ENCODE measurements at places on chromosomes 5 and 9.

GRCh38 chr9:27377811-27378456, 81.0 kb upstream of the EQTN start:
- no peak for DNase-seq

- no peak for DNase-seq
Observed at GRCh38 chr9:37300620-37301019, 121.9 kb upstream of the GRHPR start.

GRCh38 chr5:72210888-72211678, 103.8 kb downstream of the MAP1B start:
- no peak for DNase-seq

- DNase-seq, result no peak
Observed at GRCh38 chr9:14654932-14655331, 38.3 kb downstream of the ZDHHC21 start.

DNA sequence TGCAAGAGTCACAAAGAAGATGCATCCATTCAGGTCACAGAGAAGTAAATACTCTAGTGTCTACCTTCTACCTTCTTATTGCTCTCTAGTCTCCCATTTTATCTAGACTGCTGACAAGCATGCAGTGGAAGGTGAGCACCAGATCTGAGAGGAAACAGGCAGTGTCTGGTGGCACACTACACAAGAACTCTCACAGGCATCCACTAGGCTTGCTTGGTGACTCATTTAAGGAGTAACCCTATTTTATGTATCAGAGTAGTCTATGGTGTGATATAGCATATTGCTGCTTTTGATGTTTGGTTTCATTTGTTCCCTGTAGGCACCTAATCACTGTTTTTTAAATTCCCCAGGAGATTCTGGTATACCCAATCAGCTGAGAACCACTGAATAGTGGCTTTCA, 1.6 kb upstream of the THBS4 start:
- no peak for DNase-seq

DNA sequence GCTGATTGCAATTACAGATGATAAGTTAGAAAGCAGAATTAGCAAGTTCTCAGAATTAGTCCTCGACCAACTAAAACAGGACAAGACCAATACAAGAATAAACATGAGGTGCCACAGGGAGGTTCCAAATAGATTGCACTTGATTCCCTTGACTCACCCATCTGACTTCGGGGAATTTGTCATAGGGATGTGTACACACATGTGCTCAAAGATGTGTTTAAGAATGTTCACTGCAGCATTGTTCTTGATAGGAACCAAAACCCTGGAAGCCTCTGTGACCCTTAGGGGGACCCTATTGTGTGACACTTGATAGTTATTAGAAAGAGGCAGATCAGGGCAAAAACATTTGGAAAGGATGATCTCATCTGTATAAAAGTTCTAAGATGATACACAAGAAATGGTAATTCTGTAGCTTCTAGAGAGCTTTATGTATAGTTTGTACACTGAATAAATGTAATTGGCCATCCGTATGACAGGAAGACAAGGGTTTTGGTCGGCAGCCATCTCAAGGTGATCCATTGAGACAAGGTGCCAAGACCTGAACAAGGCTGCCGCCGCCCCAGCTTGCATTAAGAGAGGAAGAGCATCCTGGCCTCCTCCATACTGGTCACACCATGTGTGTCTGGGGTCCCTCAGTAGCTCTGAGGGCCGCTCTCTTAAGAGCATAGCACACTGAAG, 48.2 kb upstream of the GARNL3 start:
- DNase-seq, result no peak

DNA sequence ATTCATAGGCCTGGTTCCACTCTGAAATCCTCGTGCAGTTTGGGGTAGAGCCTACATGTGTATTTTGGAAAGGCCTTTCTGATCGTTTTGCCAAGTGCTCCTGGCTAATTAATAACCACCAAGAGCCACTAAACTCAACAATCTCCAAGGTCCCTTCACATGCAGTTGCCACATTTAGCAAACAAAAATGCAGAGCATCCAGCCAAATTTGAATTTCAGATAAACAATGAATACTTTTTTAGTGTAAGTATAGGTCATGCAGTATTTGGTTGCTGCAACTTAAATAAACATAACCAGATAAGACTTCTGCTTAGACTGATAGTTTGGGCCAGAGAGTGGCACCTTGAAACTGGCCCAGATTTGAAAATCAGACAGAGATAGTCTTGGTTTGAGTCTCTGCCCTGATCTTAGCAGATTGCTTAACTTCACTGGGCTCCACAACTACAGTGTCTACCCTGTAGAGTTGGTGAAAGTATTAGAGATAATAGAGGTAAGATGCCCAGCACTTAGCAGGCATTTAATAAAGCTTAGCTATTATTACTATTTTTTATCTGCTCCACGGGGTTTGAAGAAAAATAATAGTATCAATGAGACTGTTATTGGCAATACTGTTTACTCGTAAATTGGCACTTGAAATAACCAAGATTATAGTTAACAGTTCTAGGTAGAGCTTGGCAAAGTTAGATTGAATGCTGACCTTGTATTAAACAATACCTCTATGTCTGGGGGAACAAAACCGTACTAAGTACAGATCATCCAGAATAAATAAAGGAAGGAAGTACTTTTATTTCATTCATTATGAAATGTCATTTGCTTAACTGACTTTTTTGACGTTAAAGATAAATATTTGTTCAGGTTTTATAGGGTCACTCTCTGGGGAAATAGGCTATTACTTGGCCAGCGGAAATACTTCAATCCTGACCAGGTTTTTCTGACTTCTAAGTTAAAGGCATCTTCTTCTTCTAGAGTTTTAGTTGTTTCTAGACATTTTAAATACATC, 274.8 kb downstream of the DOCK8 start:
- DNase-seq, result no peak

DNA sequence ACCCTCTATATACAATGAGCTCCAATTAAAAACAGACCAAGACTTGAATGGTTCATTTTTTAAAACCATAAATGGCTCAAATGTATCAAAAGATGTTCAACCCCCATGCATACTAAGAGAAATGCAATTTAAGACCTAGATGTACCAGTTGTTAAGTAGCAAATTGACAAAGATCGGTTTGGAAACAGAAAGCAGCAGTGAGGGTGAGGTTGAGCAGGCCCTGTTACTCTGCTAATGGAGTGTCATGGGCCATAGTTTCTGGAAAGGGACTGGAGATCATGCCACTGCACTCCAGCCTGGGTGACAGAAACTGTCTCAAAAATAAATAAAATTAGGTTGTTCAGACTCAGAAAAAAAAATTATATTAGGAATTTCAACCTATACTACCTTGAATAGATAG, 55.0 kb downstream of the FNBP1 start:
- no peak for DNase-seq

DNA sequence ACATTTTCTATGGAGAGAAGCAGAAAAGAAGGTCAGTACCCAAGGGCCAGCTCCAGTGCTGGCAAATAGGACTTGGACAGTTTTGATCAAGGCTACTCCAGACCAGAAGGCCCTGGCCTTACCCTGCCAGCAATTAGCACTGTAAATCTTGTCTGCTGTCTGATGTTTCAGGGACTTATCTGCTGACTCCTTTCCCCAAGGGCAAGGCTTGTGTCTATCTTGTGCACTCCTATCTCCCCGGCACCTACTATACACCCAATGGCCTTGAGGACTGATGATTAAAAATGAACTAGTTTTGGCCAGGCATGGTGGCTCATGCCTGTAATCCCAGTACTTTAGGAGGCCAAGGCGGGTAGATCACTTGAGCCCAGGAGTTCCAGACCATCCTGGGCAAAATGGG, 37.2 kb downstream of the POLR1E start:
- no peak for DNase-seq

DNA sequence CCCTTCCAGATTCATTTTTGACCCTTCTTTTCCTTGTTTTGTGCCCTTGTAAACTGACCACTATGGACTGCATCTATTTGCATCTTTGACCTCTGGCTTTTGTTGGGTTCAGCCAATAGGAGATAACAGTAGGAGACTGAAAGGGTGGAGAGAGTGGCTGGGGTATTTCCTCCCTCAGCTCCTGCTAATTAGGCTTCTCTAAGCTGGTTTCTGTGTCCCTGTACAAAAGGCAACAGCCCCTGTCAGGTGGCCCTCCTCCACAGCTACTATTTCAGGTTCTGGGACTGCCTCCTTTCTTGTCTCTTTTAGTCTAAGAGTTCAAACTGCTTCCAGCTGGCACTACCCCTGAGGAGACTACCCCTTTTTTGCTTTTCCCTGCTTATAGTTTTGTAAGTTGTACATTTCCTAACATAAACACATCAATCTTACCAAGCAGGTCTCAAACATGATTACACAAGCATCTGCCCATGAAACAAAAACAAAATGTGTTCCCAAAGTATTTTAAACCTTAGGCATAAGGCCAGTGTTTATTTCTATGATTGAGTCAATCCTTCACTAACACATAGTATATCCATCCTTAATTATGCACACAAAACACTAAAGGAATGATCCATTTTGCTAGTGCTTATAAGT, 262.0 kb upstream of the TRPM3 start:
- DNase-seq, result no peak

- no peak for DNase-seq
Observed at GRCh38 chr9:36148311-36149051, 11.9 kb downstream of the GLIPR2 start.

GRCh38 chr5:72658761-72659540, 151.7 kb upstream of the ZNF366 start:
- DNase-seq, result no peak

DNA sequence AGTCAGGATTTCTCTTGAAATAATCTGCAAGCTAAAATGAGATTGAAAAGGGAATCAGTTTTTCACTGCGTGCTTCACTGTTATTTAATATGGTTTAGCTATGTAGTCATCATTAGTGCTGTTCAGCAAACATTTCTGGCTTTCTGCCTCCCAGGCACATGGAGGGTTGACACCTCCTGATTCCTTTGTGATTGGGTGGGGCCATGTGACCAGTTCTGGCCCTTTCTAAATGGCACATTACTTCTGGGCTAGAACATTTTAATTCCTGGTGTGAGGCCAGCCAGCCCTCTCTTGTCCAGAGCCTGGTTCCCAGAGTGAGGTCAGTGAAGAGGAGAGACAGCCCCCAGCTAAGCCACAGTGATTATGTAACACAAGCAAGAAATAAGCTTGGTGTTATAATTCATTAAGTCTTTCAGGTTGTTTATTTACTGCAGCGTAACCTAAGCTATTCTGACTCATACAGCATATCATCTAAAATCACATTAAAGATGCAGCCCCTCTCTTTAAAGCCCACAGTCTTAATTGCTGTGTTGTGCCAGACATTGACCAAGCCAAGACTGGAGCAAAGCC, 17.4 kb upstream of the ARSI start:
- no peak for DNase-seq

- DNase-seq, result peak; percentile 24
Observed at GRCh38 chr9:133124123-133124906, 3.3 kb upstream of the RALGDS start.

GRCh38 chr5:164688437-164688836, 1183.0 kb downstream of the MAT2B start:
- no peak for DNase-seq

- no peak for DNase-seq
Observed at GRCh38 chr5:74476819-74477453, 163.6 kb downstream of the ENC1 start.

DNA sequence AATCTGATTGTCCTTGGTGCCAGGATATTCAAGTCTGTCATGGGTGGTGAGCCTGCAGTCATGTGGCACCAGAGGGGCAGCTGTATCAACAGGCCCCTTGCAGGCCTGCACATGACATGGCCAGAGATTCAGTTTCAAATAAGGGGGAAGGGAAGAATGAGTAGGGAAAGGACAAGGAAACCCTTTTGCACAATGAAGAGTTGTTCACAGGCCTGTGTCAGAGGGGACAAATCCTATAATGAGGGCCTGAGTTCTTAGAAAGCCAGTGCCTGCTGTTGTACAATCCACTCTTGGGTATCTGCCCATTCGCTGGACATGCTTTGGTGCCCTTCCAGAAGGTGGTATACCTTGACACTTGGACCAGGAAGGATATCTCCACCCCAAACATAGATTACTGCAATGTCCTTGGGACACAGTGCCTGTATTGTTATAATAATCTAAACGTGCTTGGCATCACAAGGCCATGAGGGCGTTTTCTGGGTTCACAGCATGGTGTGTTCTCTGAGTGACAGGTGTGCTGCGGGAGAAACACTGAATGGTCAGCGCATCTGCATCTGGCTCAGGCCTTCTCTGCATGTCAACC, 1.9 kb upstream of the TMEM171 start:
- DNase-seq, result no peak

DNA sequence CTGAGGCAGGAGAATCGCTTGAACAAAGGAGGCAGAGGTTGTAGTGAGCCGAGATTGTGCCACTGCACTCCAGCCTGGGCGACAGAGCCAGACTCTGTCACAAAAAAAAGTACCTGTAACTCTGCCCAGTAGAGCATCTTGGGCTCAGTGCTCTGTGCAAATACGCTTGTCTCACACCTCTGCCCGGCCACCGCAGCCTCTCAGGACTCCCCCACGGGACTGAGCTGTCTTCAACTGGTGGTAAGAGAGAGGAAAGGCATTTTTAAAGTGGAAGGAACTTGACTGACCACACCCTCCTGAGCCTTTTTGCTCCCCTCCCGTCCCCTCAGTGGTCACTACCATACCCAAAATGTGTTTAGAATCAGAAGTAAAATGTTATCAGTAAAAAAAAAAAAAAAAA, 174.3 kb upstream of the PIK3R1 start:
- no peak for DNase-seq

Measured in GF-D8 (cell line).